ENCODE measurements at places on chromosomes 13 and 19. TPM values are rescaled to one million over a fixed set of nuclear protein-coding genes. Genes with fewer than 3 reads are reported as not detected.

SUGT1 gene
- 66.7 TPM for total RNA-seq

TEKTIP1 gene
- total RNA-seq = 1.2 TPM

HSPB6 gene
- not detected for total RNA-seq

SHANK1 gene
- not detected for total RNA-seq

ALOX5AP gene
- total RNA-seq = 19.1 TPM

MARK4 gene
- 21.2 TPM for total RNA-seq

CLDN10 gene
- total RNA-seq = not detected

PSG2 gene
- not detected for total RNA-seq

RAP2A gene
- total RNA-seq = 19.8 TPM

FGF22 gene
- 0.22 TPM for total RNA-seq

DAPK3 gene
- total RNA-seq = 42.5 TPM

VSTM2B gene
- not detected for total RNA-seq

CYP2S1 gene
- not detected for total RNA-seq

SYNE4 gene
- 1.9 TPM for total RNA-seq

HS6ST3 gene
- not detected for total RNA-seq

LDLR gene
- total RNA-seq = 27.7 TPM

HIPK4 gene
- not detected for total RNA-seq

SIGLEC5 gene
- not detected for total RNA-seq

TTC9B gene
- total RNA-seq = not detected

FSD1 gene
- total RNA-seq = 13.9 TPM

KLK4 gene
- total RNA-seq = not detected

ZNF135 gene
- total RNA-seq = 1.0 TPM

CD209 gene
- 0.28 TPM for total RNA-seq

ZNF763 gene
- 2.3 TPM for total RNA-seq

ABHD13 gene
- 7.4 TPM for total RNA-seq

CD70 gene
- 63.1 TPM for total RNA-seq

OR7A5 gene
- total RNA-seq = not detected

ZNF878 gene
- 0.72 TPM for total RNA-seq

SHC2 gene
- total RNA-seq = 0.11 TPM

ZNF260 gene
- 10.3 TPM for total RNA-seq

DACT3 gene
- 2.5 TPM for total RNA-seq

ADPRHL1 gene
- 0.84 TPM for total RNA-seq

EXOSC5 gene
- 48.5 TPM for total RNA-seq

LILRB2 gene
- 0.24 TPM for total RNA-seq

SLC10A2 gene
- not detected for total RNA-seq

LILRB5 gene
- 0.44 TPM for total RNA-seq

UBAC2 gene
- total RNA-seq = 63.7 TPM

NKG7 gene
- total RNA-seq = 901 TPM

THSD8 gene
- total RNA-seq = 31.0 TPM

RFXANK gene
- 98.4 TPM for total RNA-seq

PET100 gene
- 110 TPM for total RNA-seq

C13orf42 gene
- total RNA-seq = not detected

POSTN gene
- not detected for total RNA-seq

LYL1 gene
- 2.3 TPM for total RNA-seq

FLT1 gene
- 2.4 TPM for total RNA-seq

CYP2A6 gene
- total RNA-seq = not detected

ZNF568 gene
- 8.7 TPM for total RNA-seq

ZNF554 gene
- 2.1 TPM for total RNA-seq

ISYNA1 gene
- 18.2 TPM for total RNA-seq

MAST1 gene
- 0.38 TPM for total RNA-seq

TIMM44 gene
- total RNA-seq = 105 TPM

NHLRC3 gene
- 14.6 TPM for total RNA-seq

SHD gene
- not detected for total RNA-seq

CKM gene
- not detected for total RNA-seq

Data from CD8-positive, alpha-beta memory T cell (primary cell).